Fibroblast of upper back skin (primary cell): ENCODE measurements at places on chromosomes 4 and X.
A peak's percentile ranks its signal among the peaks of the same experiment; 100 is the strongest.

- no peak for DNase-seq
Measured at GRCh38 chr4:108219998-108220397, 51.3 kb upstream of the LEF1 start.

DNA sequence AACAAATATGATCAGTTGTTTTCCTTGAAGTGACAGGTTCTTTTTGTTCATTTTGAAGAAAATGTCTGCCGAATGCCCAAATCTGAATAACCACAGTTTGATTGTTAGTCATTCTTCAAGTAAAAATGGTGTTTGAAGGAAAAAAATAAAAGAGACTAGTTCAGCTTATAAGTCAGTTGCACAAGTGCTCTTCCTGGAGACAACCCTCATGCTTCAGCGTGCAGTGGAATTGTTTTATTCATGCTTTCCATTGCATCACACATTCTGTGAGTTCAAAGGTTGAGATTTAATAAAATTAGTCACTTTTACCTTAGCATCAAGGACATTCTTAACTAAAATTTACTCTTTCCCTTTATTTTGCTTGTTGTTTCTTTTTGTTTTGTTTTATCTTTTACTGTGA is 404.9 kb downstream of the ZNF674 start:
- no peak for DNase-seq

DNA sequence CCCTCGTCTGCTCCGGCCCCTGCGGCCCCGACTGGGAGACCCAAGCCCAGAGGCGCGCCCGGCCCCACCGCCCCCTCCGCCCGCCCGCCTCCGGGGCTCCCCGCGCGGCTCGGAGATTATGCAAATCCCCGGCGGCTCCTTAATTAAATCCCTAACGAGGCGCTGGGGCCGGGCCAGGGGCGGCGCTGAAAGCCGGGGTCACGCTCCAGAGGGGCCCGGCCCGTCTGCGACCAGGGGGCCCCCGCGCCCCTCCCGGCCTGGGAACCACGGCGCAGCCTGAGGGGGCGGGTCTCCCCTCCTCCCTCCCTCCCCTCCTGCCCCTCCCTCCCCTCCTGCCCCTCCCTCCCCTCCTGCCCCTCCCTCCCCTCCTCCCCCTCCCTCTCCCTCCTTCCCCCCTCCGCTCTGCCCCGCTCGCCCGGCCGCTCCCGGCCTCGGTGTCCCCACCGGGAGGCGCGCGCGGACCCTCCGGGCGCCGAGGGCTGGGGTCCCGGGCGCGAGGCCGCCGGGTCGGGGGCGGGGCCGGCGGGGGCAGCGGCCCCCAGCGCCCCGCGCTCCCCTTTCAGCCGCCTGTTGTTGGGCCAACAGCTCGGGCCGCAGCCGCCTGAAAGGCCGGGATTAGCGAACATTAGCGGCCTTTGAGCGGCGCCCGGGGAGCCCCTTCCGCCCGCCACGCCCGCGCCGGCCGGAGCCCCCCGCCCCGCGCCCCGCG is 25.9 kb upstream of the FGFR3 start:
- no peak for DNase-seq

DNA sequence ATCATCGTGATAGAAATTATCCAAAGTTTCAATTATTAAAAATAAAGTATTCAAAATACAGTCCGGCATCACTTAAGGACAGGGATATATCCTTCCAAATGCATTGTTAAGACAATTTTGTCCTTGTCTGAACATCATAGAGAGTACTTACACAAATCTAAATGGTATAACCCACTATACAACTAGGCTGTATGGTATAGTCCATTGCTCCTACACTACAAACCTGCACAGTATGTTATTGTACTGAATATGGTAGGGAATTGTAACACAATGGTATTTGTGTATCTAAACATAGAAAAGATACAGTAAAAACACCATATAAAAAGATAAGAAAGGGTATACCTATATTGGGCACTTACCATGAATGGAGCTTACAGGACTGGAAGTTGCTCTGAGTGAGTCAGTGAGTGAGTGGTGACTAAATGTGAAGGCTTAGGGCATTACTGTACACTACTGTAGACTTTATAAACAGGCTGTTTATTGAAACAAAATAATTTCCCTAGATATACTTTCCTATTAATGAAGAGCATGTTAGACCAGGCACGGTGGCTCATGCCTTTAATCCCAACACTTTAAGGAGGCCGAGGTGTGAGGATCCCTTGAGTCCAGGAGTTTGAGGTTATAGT is 44.8 kb upstream of the PTPN13 start:
- DNase-seq: no peak

- peak; percentile 95 for DNase-seq
Measured at GRCh38 chr4:15913631-15913970, 24.9 kb downstream of the FGFBP1 start.

DNA sequence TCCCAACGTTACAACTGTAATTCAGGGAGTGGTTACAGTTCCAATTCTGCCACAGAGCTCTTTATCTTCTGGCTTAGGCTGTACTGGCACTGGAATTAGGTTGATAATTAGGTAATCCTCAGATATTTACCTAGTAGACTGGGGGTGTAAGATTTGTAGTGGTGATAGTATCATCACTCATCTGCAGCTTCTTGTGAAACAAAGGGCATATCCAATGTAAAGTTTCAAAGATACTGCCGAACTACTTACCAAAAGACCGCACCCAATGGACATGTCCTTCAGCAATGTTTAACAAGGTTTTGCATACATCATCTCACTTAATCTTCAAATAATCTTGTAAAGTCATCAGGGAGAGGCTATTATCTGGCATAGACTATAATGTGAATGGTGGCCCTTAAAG is 20.8 kb downstream of the ADGRG4 start:
- DNase-seq: no peak

DNA sequence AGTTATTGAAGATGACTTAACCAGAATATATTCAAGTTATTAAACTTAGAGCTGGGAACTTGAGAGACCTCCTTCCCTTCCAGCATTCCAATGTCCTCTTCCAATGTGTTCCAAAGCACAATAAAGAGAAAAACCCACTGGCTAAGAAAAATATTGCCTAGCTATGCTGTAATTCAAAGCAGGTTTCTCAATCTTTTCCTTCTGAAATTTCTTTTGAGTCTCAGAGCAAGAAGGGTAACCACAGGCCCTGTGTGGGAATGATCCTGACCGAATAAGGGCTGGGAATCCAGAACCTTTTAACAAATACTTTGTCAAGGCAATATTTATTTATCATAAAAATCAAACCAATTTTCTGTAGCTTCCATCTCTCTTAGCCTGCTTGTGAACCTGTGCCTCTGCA is 150.7 kb upstream of the SFRP2 start:
- DNase-seq: peak; percentile 29

DNA sequence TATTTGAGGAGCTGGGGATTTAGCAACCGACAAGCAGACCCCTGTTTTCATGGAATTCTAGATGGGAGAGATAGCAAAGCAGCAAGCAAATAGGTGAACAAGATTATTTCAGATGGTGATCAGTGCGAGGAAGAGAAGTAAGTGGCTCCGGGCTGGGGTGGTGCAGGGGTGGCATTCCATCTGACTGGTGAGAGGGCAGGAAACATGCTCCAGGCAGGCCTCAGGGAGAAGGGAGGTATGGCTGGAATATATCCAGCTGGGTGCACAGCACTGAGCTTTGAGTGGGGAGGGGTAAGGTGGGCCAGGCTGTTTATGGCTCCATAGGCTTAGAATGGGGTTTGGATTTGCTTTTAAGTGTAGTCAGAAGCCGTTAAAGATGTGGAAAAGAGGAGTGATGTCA is 21.2 kb downstream of the PTTG2 start:
- no peak for DNase-seq

DNA sequence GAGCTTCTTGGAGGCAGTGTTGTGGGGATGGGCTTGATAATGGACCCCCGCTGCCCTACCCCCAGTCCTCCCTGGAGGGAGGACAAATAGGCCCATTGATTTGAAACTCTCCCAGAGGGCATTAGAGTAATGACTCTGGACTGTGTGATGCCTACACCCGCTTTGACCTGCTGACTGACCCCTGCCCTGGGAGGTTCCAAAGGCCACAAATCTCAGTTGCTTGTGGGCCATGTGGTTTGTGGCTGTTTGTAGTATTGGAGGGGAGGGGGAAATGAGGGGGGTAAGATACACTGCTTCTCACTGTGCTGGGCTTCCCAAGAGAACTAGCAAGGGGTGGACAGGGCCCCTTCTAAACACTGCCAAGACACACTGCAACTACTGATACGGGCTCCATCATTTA is 27.6 kb upstream of the BCORL1 start:
- DNase-seq: no peak

- no peak for DNase-seq
Measured at GRCh38 chrX:43716696-43717095, 60.6 kb downstream of the MAOA start.

GRCh38 chr4:142156256-142156655 is 519.9 kb downstream of the IL15 start:
- DNase-seq: peak; percentile 25
